ENCODE measurements at places on chromosomes 13 and 19.

DNA sequence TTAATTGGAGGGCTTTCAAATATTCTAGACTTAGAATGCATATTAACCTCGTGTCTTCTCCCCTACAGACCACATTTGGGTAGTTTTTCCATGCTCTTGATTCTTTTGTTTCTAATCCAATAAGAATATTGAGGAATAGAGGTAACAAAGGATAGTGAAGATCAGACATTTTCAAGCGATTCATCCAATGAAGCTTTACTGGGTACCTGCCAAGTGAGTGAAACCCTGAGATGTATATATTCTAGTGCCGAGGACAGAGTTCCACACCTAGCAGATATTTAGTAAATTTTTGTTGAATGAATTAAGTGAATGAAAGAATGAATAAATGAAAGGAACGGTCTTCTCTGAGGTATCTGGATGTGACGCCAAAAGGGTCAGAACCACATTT lies 442 bp upstream of the RFC3 start:
- no peak for DNase-seq

DNA sequence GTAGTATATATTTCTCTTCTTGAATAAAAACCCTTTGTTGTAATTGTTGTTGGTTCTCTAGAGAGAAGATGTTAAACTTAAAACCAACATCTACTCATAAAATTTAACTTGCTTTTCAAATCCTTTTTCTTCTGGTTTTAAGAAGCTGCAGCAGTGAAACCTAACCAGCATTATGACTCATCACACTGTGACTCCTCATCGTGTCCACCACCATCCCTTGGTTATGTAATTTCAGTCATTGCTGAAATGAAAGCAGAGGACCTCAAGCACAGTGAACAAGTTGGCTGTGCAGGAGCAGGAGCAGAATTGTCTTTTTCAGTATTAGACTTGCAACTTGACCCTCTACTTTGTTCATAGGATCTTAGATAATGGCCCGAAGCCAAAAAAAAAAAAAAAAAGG lies 64.9 kb upstream of the HTR2A start:
- no peak for DNase-seq

- no peak for DNase-seq
These were observed 8.9 kb downstream of the ZNF541 start for GRCh38 chr19:47564081-47564480.

DNA sequence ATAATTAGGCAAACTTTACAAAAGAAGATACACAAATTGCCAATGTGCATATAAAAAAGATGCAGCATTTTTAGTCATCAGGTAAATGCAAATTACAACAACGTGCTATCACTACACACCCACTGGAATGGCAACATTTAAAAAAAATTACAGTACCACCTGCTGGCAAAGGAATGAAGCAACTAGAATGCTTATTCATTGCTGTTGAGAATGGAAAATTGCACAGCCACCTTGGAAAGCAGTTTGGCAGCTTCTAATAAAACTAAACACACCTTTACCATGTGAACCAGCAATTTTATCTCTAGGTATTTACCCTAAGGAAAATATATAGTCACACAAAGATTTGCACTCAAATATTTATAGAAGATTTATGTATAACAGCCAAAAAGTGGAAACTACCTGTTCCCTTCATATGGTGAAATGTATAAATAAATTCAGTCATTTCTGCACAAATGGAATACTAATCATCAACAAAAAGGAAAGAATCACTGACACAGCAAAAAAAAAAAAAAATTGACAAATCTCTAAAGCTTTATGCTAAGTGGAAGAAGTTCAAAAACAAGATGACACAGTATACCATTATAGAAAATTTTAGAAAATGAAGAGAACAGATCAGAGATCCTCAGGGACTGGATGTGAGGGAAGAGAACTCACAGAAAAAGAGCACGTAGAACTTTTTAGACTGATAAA lies 30.3 kb downstream of the OXGR1 start:
- DNase-seq = no peak

DNA sequence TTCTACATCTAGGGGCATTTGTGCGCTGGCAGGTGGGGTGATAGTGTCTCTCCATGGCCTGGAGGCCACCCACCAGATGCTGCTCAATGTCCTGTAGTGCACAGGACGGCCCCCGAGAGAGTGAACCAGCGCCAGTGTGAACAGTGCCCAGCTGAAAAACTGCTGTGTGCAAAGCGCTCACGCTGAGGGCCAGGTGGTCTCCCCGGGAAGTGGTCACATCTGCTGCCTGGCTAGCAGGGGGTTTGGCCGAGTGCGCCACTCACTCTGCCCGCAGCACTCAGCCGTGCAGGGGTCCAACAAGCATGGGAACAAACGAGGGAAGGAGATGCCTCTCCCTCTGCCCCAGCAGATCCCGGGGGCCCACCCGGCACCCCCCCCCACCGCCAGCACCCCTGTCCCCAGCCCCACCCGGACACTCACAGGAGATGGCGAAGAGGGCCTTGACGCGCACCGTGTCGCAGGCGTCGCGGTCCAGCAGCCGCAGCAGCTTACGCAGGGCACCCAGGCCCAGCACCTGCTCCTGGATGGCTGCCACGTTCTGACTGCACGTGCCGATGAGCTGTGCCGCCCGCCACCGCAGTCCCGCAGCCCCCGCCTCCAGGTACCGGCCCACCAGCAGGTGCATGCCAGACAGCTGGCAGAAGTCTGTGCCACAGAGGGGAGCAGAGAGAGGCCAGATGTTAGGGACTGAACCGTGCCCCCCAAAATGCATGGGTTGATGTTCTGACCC lies 5.8 kb downstream of the HSPBP1 start:
- no peak for DNase-seq

- no peak for DNase-seq
These were observed 209.5 kb downstream of the KLF5 start for GRCh38 chr13:73268306-73268705.

Data from T-cell (primary cell).